Inflammatory macrophage treated with lipopolysaccharide for 1 hour (primary cell): ENCODE measurements at places on chromosomes 5 and 9.

- DNase-seq = no peak
Measured at GRCh38 chr5:83255268-83255667, 177.9 kb downstream of the XRCC4 start.

GRCh38 chr5:107455111-107455544, 215.6 kb downstream of the EFNA5 start:
- no peak for DNase-seq

DNA sequence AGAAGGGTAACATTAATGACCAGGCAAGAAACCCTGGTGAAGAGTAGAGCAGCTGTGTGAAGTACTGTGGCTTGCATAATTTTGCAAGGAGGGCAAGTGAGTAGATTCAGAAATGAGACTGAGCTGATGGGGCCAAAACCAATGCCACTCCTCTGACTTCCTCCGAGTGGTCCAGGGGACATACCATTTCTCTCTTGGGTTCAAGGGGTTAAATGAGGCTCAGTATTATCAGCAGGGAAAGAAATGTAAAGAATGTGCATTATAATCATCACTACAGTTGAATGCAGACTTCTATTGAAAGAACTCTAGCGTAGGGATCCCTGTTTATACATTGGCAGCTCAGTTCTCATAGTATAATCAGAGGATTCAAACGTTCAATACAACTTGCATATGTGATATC, 9.9 kb downstream of the POLR3G start:
- no peak for DNase-seq

DNA sequence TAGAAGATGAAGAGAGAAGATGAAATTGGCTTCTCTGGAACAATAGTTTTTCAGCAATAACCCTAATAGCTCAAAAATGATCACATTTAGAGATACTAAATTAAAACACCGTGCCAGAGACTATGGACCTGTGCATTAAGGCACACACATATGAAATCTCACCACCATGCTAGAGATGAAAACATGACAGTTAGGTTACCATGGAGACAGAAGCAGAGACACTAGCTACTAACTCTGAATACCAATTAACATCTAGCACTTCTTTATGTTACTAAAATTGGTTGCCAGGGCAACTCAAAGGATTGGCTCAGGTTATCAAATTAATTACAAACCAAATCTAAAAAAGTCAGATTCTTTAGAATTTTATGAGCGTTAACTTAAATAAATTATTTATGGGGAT, 337.7 kb downstream of the PLK2 start:
- no peak for DNase-seq

GRCh38 chr9:34591917-34592866, 2.7 kb upstream of the CNTFR start:
- peak; percentile 57 for DNase-seq

GRCh38 chr5:65742565-65743231, 20.7 kb downstream of the NLN start:
- peak; percentile 33 for DNase-seq

DNA sequence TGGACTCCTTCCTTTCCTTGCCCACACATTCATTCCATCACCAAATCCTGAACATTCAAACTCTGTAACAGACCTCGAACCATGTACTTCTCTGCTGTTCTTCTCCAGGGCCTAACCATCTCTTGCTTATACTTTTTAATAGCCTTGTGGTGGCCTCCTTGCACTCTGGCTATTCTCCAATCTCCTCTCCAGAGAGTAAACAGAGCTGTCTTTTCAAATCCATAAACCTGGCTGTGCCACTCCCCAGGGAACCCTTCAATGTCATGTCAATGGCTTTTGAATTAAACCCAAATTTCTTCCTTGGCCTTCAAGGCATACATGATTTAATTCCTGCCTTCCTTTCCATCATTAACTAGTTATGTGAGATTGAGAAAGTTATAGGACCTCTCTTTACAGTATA, 277.6 kb upstream of the EFNA5 start:
- no peak for DNase-seq

DNA sequence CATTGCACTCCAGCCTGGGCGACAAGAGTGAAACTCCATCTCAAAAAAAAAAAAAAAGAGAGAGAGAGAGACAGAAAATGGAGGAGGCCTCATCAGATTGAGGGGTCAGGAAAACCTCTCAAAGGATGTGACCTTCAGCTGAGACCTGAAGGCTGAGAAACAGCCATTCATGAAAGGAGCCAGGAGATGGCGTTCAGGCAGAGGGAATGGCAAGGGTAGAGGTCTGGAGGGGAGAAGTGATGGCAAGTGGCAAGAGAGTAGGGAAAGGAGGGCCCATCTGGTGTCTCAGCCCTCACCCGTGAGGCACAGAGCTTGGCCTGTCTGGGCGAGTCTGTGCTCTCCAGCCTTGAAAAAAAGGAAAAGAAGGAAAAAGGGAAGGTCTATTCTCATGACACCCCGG, 17.0 kb downstream of the CAMK2A start:
- no peak for DNase-seq

DNA sequence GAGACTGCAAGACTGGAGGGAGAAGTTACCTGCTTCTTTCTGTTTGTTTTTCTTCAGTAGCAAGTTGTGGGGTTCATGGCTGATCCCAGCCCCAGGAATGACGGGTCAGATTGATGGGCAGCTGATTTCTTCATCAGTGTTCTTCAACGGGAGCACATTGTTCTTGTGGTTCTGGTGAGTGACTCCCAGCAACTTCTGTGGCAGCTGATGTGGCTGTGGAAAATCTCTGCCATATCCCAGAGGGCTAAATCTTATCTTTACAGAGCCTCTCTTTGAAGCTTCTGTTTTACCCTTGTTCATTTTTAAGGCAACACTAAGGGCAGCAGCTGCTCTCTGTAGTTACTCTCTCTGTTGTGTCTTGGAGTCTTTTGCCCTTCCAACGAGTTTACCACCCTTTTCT, 710.3 kb downstream of the PRELID2 start:
- no peak for DNase-seq

DNA sequence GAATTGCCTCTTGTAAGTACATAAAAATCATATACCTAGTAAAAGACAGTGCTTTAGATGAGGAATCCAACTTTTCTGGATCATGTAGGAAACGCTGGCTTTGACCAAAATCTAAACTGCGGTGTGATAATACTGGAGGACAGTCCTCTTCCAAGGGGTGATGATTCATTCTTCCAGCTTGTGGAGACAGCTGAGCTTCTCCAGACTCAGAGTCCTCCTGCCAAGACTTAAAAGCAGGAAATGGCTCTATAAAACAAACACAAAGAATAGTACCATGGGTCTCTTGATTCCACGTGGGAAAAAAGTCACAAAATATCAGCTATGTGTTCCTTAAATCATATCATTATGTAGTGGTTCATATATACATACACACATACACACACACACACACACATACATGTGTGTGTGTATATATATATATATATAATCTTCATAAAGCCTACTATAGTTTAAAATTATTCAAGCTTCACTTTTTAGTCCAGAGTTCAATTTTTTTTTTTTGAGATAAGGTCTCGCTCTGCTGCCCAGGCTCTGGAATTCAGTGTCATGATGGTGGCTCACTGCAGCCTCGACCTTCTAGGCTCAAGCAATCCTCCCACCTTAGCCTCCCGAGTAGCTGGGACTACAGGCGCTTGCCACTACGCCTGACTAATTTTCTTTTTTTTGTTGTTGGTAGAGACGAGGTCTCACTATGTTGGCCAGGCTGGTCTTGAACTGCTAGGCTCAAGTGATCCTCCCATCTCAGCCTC, 65.0 kb downstream of the PKD2L2 start:
- DNase-seq = no peak

DNA sequence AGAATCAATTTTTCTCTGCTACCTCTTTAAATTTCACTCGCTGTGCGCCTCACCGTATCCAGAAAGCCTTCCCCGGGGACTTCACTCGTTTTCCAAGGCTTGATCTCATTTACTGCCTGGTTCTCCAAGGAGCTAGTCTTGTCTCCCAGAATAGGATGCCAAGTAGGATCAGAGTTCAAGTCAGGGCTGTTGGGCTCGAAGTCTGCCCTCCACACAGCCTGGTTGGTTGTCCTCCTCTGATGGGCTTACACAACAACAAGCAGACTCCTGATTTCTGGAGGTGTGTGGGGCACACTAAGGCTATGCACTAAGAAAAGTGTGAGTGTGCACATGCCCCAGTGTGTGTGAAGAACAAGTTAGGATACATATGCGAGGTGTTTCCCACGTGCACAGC, 14.0 kb upstream of the TNIP1 start:
- no peak for DNase-seq

- DNase-seq = no peak
Measured at GRCh38 chr5:68463606-68464005, 248.1 kb downstream of the PIK3R1 start.

GRCh38 chr5:179869101-179869500, 10.5 kb upstream of the MRNIP start:
- DNase-seq = no peak

DNA sequence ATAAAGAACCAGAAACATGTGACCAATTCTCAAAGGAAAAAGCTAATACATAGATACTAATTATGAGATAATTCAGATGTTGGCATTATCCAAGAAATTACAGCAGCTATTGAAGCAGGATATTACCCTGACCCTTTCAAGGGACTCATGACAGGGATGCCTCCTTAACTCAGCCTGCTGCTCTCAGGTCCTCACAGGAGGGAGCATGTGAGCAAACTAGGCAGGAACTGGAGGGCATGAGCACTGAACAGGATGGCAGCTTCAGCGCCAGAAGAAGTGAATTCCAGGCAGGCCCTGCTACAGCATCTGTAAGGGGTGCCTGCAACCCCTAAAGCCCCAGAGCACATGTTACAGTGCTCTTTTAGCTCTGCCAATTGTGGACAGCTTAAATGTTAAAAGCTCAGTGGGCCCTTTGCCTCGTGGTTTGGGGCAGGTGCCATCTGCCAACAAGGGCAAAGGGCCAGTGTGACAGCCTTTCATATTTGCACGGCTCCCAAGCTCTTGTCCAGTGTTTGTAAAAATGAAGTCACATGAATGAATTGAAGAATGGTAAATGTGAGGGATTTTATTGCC, 464.7 kb upstream of the COX7C start:
- no peak for DNase-seq

- no peak for DNase-seq
Measured at GRCh38 chr5:91177085-91177484, 206.0 kb downstream of the ARRDC3 start.

GRCh38 chr9:135242049-135242396, 154.6 kb downstream of the OLFM1 start:
- DNase-seq = no peak

DNA sequence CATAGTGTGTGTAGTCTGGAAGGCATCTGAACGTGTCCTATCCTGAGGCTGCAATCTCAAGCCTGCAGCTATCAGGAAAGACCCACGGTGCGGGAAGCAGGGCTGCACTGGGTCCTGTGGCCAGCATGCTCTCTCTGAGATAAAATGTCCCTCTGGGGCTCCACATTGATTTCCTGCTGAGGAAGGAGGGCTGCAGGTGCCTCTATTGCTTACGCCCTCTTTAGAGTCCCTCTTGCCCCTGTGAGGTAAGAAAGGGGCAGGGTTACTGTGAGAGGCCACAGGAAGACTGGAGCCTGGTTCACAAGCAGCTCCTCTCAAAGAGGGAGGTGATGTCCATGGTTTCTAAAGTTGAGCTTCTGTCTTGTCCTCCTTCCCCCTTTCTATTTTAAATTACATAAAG, 299.9 kb upstream of the RFX3 start:
- no peak for DNase-seq

GRCh38 chr5:142698447-142699183, 12.7 kb upstream of the FGF1 start:
- DNase-seq = no peak

GRCh38 chr5:66406761-66407336, 189.3 kb upstream of the MAST4 start:
- no peak for DNase-seq

DNA sequence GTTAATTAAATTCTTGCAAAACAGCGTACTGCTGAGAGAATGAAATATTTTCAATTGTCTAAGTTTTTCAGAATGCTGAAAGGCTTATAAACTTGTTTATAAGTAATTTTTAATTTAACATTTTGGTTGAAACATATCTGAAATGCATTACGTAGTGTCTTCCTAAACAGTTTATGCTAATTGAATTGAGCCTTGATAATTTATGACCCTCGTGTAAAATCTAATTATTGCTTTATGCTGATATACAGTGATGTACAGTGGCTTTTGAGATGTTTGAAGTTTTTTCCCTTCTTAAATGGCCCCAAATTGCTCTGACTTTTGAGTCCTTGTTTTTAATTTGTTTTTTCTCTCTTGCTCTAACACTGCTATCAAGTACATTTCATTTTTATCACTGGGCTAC, 262.7 kb downstream of the FBXL7 start:
- no peak for DNase-seq

DNA sequence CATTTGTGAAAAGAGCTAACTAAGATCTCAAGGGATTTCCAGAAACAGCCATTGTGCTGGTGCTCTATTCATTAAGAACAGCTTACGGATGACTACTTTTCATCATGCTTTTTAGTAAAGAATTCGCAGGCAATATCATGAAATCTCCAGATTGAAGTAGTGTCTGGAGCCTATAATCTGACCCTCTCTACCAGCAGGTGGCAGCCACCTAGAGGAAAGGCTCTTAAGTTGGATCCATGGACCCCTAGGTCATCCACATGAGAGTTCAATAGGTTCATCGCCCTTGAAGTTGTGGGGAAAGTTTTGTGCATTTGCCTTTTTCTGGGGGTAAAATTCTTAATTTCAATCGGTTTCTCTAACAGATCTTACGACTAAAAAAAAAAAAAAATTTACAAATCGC, 82.3 kb downstream of the SLC1A3 start:
- DNase-seq = no peak

DNA sequence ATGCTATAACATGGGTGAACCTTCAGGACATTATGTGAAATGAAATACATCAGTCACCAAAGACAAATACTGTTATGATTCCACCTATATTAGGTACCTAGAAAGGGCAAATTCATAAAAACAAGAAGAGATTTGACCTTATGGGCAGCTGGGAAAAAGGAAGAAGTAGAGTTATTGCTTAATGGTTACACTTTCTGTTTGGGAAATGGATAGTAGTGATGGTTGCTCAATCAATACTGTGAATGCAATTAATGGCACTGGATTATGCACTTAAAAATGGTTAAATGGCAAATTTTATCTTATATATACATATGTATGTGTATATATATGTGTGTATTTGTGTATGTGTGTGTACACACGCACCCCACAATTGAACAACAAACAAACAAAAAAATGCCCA, 15.2 kb downstream of the FKBP15 start:
- peak; percentile 72 for DNase-seq

DNA sequence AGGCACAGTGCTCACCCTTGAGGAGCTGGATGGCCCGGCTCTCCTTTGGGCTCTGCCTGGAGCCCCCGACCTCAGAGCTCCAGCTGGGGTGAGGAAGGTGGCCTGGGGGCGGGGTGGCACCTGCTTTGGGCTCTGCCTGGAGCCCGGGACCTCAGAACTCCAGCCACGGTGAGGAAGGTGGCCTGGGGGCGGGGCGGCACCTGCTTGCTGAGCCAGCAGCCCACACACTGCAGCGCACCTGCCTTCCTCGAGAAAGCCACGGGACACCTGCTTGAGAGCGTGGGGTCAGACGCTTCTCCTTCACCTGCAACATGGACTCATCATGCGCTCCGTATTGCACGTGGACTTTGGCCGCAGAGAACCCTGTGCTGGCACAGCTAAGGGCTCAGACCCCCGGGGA, 51.8 kb downstream of the IRX2 start:
- no peak for DNase-seq

- DNase-seq = no peak
Measured at GRCh38 chr5:100854591-100854990, 48.5 kb downstream of the ST8SIA4 start.
